ENCODE measurements at places on chromosomes 16 and 17.

DNA sequence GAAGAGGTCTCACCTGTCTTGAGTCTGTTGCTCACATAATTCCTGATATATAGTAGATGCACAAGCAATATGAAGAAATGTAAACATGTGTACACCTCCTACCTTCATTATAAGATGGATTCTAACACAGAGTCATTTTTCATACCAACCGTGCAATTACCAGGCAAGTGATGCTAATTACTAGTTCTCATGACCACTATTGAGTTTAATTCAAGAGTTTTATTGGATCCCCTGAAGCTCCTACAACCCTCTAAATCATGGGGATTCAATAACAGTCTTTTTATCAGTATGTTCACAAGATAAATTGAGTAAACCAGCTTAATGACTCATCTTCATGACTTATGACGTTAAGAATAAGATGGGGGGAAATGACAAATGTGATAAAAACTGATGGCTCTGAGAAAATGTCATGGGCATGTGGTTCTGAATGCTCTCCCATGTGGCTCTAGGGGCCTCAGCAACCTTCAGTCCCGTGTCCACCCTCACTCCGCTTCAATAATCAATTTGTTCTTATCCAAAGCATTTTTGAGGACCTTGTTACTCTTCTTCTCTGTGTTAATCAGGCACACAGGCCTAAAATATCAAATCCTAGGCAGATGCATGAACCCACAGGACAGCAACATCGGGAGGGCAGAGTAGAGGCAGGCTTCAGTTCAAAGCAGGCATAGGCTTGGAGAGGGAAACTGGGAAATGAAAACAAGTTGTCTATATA is 42.8 kb downstream of the PRAC1 start:
- no peak for DNase-seq

GRCh38 chr17:73546770-73547536 is 97.3 kb downstream of the SDK2 start:
- DNase-seq: no peak

DNA sequence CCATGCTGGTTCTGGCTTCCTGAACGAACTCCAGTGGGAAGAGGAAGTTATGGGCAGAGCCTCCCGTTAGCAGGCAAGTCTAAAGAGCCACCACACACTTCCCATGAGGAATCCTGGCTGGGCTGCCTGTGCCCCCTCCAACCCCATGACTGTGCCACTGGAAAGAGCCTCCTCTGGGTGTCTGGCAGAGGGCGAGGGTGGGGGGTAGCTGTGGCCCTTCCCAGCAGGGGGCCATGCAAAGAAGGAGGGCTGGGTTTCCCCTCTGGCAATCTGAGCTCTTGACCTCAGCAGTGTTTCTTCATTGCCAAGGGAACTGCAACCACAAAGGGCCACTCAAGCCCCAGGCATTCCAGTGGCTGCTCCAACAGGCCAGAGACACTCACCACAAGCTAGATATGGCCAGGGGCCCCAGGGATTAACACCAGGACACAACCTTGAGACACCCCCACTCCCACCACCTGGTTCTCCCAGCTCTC is 1.7 kb upstream of the RRAD start:
- DNase-seq: no peak

DNA sequence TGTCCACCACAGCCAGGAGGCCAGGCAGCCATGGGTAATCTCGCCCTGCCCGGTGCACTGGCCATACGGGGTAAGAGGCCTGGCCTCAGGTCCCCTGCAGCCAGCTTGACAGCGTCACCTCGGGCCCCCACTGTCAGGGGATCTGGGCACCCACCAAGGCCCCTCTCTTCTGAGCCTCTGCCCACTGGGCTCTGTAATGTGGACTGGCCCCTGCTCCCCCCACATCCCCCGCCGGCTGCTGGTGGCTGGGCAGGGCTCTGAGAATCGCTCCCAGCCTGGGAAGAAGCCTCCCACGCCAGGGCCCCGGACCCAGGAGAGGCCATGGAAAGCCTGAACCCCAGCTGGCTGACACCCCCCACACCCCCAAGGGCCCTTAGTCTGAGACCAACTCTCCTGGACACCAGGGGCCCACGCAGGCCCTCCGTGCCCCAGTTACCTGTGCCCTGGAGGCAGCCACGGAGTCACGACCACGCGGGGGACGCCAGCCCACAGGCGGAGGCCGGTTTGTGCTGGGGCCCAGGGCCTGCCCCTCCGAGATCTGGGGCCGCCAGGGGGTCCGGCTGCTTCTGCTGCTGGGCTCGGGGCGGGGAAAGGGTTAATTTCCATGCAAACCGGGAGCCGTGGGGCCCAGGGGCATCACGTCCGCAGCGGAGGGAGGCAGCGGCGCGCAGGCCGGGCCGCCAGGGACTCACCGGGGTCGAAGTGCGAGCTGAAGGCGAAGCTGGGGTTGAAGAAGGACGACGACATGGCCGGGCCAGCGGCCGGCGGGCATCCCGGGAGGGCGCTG is at the start of gene PVALEF:
Gene PVALEF (plus strand): TSS at position 262 of the 787 bp plus-strand sequence. CDS start 15,720 bp downstream, outside the sequence.
- no peak for DNase-seq

- no peak for DNase-seq
Observed at GRCh38 chr17:2172999-2173398, 118.1 kb downstream of the HIC1 start.

GRCh38 chr16:30094541-30095165 is 1.4 kb downstream of the YPEL3 start:
- no peak for DNase-seq

DNA sequence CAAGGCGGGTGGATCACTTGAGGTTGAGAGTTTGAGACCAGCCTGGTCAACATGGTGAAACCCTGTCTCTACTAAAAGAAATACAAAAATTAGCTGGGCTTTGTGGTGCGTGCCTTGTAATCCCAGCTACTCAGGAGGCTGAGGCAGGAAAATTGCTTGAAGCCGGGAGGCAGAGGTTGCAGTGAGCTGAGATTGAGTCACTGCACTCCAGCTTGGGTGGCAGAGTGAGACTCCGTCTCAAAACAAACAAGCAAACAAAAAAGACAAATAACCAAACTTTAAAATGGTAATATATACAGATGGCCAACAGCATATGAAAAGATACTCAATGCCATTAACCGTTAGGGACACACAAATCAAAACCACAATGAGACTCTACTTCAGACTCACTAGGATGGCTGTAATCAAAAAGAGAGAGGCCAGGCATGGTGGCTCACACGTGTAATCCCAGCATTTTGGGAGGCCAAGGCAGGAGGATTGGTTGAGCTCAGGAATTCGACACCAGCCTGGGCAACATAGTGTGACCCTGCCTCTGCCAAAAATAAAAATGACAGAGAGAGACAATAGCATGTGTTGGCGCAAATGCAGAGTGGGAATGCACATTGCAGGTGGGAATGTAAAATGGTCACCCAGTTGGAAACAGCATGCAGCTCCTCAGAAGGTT is 21.3 kb downstream of the SULT1A2 start:
- DNase-seq: no peak

DNA sequence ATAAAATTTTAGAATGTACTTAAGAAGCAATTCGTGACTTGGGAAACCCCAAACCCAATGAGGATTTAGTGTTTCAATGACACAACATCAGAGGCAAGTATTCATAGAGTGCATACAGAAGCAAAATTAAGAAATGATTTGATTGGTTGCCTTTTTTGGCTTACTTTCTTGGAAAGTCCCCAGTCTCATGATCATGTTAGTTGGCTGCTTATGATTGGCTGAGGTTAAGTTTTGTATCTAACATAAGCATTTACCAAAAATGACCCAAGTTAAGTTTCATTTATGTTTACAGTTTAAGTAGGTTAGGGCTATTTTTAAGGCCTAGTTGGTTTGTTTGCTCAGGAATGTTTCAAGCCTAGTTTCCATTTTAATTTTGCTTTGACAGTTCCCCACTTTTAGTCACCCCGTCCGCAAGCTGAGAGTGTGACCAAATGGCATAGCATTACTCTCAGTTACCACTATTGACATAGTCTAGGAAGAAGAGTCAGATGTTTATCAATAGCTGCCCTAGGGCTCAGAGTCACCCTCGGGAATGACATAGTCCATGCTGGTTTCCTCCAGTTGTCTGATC is 36.2 kb downstream of the DGKE start:
- no peak for DNase-seq

GRCh38 chr16:7324321-7324720 is 8.3 kb upstream of the RBFOX1 start:
- no peak for DNase-seq

- no peak for DNase-seq
Observed at GRCh38 chr17:79849953-79850352, 10.7 kb upstream of the CBX4 start.

DNA sequence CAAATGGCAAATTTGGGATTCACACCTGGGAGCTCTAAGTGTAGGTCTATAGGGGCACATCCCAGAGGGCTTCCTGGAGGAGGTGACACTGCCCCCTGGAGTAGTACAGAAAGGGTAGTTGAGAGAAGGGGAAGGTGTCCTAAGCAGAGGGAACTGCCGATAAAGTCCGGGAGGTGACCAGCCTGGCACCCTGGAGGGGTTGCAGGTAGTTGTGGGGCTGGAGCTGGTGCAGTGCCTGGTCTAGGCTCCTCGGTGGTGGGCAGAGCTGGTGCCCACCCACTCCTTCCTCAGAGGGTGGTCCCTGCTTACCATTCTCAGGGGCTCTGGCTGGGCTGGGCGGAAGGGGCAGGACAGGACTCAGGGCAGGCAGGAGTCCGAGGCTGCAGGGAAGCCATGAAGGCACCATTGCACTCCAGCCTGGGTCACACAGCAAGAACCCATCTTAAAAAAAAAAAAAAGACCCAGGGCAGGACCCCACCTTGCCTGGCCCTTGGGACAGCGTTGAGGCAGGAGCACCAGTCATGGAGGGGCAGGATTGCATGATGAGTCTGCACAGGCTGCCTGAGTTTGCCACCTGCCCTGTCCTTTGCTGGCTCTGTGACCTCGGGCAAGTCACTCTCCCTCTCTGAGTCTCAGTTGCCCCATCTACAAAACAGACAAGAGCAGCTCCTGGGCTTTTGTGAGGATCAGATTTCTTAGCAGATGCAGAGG is 43.8 kb downstream of the LAT start:
- DNase-seq: no peak

GRCh38 chr16:68396481-68396880 is 51.8 kb downstream of the SMPD3 start:
- no peak for DNase-seq

- no peak for DNase-seq
Observed at GRCh38 chr17:64534187-64534586, 27.4 kb downstream of the CEP95 start.

GRCh38 chr16:57950382-57950781 is 20.5 kb downstream of the CNGB1 start:
- DNase-seq: no peak

DNA sequence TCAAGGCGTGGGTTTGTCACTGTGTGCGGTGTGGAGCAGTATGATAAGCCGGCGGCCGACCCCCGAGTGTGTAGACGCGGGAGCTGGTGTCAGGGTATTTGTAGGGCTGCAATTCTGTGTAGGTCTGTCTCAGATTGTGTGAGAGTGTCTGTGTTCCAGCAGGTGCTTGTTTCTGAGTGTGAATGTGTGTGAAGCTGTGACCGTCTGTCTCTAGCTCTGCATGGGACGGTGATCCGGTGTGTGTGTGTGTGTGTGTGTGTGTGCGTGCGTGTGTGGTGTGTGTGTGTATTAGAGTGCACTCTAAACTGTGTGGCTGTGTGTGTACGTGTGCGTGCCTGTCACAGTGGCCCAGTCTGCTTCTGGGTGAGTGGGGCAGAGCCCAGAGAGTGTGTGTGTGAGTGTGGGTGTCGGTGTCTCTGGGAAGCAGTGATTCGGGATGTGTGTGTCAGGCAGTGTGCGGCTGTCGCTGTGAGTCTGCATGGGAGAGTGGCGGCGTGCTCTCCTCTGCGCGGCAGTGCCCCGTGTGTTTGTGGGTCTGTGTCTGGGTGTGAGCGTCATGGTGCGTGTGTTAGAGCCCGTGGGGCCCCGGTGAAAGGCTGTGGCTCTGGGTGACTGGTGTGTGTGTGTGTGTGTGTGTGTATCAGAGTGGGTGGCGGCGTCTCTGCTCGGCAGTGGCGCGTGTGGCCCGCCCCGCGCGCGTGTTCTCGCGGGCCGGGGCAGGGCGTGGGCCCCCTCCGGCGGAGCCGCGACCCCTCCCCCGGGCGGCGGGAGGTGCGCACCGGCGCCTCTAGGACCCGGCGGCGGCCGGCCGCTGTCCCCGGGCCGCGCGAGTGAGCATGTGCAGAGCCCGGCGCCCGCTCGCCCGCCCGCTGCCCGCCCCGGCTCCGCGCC is at the start of gene WSCD1:
Gene WSCD1 (plus strand): TSS at position 841 of the 891 bp plus-strand sequence. CDS start 10,280 bp downstream, outside the sequence.
- no peak for DNase-seq

DNA sequence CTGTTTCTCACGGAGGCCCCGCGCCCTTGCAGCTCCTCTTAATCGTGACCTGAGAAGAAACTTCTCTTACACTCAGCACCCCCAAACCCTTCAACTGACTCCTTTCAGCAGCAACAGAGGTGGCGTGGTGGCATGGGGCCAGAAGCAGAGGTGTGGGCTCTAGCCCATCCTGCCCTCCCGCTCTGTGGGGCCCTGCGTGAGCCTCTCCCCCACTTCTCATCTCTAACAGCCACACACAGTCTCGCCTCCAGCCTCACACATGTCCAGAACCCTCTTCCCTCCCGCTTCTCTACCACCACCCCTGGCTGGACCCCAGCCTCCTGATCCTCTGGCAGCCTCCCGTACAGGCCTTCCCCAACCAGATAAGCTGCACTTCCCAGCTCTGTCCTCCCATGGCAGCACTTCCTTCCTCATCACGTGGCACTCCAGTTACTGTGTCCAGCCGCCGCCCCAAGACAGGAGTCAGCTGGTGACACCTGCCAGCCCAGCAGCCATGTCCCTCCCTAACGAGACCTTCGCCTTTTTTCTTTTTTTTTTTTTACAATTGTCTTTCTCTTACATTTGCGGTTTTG is 30.5 kb downstream of the NSMCE1 start:
- no peak for DNase-seq

- no peak for DNase-seq
Observed at GRCh38 chr16:70419384-70420327, 19.2 kb downstream of the ST3GAL2 start.

- DNase-seq: no peak
Observed at GRCh38 chr17:78394209-78394608, 15.8 kb downstream of the PGS1 start.

GRCh38 chr16:13779676-13780075 is 140.3 kb upstream of the ERCC4 start:
- no peak for DNase-seq

DNA sequence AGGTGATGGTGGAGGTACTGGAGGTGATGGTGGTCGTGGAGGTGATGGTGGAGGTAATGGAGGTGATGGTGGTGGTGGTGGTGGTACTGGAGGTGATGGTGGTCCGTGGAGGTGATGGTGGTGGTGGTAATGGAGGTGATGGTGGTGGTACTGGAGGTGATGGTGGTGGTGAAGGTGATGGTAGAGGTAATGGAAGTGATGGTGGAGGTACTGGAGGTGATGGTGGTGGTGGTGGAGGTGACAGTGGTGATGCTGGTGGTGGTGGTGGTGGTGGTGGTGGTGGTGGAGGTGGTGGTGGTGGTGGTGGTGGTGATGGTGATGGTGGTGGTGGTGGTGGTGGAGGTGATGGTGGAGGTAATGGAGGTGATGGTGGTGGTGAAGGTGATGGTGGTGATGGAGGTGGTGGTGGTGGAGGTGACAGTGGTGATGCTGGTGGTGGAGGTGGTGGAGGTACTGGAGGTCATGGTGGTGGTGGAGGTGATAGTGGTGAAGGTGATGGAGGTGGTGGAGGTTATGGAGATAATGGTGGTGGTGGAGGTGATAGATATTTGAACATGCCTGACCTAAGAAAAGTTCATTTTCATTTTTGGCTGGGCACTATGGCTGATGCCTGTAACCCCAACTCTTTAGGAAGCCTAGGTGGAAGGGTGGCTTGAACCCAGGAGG is 55.0 kb downstream of the RNF213 start:
- no peak for DNase-seq

Data from glomerular endothelial cell (primary cell).